BJ (cell line): ENCODE measurements at places on chromosomes 5 and 9.

- DNase-seq = no peak
Observed at GRCh38 chr9:91241909-91242308, 119.8 kb downstream of the AUH start.

DNA sequence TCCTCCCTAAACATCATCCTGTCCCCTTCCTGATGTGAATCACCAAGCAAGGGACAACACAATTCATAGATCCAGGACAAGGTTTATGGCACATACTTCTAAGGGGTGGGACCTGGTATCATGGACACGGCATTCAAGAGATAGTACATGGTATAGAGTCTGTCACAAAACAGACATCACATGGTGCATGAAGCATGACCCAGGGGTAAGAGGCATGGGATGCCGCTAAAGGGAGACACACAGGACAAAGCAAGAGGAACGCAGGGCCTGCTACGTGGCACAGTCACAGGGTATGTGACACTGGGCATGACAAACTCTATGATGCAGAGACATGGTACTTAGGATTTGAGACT lies 20.7 kb downstream of the GSN start:
- no peak for DNase-seq

GRCh38 chr5:90581956-90582355 lies 23.4 kb downstream of the ADGRV1 start:
- no peak for DNase-seq

GRCh38 chr9:128344931-128345605 lies 4.7 kb downstream of the SLC27A4 start:
- no peak for DNase-seq

- no peak for DNase-seq
Observed at GRCh38 chr9:114115654-114116125, 16.6 kb upstream of the KIF12 start.

DNA sequence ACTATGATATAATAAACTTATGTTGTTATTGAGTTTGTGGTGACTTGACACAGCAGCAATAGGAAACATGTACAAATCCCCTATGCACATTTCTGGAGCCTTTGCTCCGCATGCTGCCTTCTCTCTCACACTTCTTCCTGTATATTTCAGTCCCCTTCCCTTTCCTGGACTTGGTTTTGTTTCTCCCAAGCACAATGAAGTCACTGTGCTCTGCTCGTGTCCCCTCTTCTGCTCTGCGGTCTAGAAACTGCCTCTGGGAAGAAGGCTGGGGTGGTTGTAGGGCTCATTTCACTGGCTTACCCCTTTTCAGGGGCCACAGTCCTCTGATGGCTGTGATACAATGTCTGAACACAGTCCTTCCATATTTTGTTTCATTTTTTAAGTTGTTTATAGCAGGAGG lies 15.7 kb upstream of the FGD3 start:
- no peak for DNase-seq

DNA sequence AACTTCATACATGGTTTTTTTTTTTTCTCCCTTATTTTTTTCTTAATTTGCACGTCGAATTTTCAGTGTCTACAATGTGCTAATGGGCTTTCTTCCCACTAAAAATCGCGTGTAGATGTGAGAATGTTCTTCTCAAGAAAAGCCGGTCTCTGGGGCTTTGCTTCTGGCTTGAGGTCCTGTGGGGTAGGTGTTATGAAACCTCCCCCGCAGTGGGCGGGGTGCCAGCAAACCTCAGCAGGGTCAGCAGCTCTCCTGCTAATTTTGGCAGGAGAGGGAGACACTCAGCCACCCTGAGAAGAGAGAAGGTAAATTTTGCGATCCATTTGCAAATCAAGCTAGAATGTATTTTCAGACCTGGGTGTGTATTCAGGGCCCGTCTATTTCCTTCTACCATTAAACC lies 59.9 kb downstream of the NPR3 start:
- DNase-seq = no peak
